ENCODE measurements at places on chromosomes 5 and 9.

GRCh38 chr9:121718084-121718483, 66.7 kb downstream of the DAB2IP start:
- no peak for DNase-seq

DNA sequence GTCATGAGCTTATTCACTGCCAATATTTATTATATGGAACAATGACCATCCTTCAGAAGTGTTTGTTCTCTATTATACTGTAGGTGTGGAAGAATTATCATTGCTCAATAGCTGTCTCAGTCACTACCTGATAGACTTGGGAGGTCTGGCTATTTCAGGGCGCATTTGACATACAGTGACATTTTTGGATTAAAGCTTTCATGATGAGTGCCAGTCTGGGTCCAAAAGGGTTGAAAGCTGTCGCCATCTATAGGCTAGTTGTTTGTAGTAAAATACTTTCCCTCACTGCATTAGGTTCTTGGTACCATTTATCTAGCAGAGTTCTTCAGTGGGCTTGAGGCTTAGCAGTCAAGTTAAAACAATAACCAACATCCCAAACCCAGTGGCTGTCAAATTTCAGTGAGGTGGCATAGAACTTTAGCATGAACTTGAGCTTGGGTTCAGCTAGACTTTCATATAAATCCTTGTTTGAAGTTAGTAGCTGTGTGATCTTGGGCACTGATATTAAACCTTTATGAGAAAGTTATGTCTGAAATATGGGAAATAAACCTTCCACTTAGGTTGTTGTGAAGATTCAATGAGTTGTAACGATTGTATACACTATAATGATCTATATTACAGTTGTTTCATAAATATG, 110.5 kb upstream of the CDKN2B start:
- peak; percentile 28 for DNase-seq

DNA sequence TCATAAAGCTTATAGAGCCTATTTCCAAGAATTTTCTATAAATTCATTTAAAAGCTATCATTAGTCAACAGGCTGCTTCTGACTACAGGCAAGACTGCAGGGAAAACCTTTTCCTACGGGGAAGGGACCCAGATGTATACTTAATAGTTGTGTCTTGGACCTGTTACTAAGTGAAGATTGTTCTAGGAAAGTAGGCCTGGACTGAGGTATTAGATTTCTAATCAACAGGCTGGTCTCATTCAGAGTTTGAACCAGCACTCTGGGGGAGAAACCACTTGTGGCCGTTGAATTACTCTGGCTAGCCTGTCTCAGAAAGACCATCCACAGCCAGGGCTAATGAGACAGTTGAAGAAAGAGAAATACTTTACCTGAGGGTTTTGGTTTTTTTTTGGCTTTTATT, 60.0 kb downstream of the IL6ST start:
- no peak for DNase-seq

GRCh38 chr5:75050415-75050814, 1.9 kb downstream of the GCNT4 start:
- peak; percentile 26 for DNase-seq

GRCh38 chr9:100477241-100477640, 4.3 kb downstream of the TMEFF1 start:
- DNase-seq = no peak

- DNase-seq = peak; percentile 27
Measured at GRCh38 chr9:13175732-13176131, 103.8 kb downstream of the MPDZ start.

DNA sequence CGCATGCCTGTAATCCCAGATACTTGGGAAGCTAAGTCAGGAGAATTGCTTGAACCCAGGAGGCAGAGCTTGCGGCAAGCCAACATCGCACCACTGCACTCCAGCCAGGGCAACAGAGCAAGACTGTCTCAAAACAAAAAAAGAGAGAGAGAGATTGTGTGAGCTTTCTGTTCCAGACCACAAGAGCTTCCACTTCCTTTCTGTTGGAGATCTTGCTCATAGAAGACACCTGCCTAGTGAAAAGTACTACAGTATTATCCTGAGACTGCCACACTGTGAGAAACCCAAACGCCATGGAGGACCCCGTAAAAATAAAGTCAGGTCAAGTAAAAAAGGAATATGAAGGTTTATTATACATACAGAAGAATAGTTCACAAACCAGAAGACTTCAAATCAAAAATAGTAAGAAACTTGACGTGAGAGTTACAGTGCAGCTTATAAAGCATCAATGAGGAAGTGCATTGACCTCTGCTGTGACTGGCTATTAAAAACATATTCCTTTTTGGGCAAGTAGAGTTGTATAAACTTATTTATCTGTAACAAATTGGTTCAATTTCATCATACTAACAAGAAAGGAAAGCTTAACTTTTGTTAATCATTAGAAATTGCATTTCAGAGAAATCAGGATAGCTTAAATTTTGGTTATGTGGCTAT, 4.3 kb upstream of the EMB start:
- peak; percentile 26 for DNase-seq

DNA sequence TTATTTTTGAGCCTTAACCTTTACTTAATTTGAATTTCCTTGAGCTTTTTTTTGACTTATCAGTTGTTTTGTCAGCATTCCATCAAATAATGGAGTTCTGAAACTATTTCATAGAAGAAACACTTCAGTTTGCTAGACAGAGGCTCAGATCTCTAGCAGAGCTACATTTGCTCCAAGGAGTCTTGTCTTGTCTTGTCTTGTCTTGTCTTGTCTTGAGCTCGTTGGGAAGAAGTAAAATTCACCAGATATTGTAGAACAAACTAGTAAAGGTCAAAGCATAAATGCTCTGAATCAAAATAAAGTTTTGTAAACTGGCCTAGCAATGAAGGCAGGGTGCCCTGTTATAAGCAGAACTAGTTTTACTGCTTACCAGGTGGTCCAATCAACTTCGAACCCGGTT, 33.5 kb downstream of the RAB24 start:
- DNase-seq = no peak

- no peak for DNase-seq
Measured at GRCh38 chr9:119156354-119156753, 212.9 kb downstream of the BRINP1 start.

- DNase-seq = peak; percentile 77
Measured at GRCh38 chr5:78574131-78574673, 74.4 kb downstream of the LHFPL2 start.

DNA sequence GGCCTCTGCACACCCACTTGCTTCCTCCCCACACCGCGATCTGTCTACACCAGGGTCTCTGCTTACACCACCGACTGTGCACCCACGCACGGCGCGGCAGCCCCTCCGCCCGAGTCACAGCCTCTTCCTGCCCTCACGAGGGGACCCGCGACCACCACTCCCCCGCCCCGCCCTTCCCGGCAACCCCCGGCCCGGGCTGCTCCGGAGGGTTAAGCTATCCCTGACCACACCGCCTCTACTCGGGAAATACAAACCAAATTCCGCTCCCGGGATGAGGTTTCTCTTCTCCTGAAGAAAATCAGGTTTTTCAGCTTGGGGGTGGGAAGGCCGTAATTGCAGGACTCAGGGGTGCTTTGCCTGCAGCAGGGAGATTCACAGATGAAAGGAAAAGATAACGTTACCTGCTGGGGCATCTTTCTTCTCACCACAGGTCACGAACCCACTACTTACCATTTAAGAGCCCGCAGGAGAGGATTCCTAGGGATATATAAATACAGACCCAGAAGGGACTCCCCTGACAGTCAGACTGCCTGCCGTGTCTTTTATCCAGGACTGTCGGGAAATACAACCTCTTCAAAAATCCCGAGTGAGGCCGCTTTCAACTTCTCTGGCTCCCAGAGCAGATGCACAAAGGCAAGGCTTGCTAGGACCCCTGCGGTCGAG, 63.5 kb downstream of the ROR2 start:
- no peak for DNase-seq

GRCh38 chr5:114412510-114413171, 50.8 kb downstream of the KCNN2 start:
- peak; percentile 39 for DNase-seq

- DNase-seq = peak; percentile 57
Measured at GRCh38 chr5:57262541-57262940, 88.7 kb downstream of the GPBP1 start.

DNA sequence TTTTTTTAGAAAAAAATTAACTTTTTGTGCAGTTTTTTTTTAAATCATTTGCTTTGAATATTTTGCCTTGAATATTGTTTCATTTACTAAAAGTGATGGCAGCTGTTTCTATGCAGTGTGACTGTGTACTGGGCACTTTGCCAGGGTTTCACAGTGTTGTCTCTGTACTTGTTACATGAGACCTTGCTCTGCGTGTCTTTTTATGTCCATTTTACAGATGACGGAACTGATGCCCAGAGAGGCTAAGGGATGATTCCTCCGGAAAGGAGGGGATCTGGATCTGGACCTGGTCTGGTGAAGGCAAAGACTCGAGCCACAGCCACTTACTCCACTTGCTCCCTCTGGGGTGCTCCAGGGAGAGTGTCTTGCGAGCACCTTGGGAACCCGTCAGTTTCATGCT, 124.8 kb upstream of the PTCH1 start:
- DNase-seq = no peak

DNA sequence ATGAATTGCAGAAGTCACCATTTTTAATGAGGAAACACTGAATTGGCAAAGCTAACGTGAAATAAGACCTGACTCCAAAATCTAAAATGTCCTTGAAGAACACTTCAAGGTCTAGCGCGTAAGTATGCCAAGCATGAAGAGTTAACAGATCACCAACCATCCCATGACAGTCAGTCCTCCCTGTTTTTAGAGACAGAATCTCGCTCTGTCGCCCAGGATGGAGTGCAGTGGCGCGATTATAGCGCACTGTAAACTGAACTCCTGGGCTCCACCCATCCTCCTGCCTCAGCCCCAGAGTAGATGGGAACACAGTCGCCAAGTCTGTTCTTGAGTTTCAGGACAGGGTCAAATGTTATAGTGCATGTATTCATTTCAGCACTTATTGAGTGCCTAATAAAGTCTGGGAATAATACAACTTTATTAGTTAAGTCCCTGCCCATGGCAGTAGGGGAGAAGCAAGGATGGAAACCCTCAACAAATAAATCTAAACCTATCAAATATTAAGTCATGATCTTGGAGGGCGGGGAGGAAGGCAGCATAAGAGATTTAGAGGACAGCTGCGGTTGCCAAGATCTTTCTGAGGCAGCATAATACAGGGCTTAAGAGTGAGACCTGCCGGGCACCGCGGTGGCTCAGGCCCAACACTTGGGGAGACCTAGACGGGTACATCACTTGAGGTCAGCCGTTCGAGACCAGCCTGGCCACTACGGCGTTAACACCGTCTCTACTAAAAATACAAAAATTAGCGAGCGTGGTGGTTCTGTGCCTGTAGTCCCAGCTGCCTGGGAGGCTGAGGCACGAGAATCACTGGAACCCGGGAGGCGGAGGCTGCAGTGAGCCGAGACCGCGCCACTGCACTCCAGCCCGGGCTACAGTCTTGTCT, 1.1 kb downstream of the ATPSCKMT start:
- DNase-seq = no peak

GRCh38 chr5:77076961-77077828, 9.9 kb downstream of the ZBED3 start:
- peak; percentile 73 for DNase-seq

GRCh38 chr5:181207214-181207959, 2.4 kb upstream of the TRIM7 start:
- peak; percentile 82 for DNase-seq

DNA sequence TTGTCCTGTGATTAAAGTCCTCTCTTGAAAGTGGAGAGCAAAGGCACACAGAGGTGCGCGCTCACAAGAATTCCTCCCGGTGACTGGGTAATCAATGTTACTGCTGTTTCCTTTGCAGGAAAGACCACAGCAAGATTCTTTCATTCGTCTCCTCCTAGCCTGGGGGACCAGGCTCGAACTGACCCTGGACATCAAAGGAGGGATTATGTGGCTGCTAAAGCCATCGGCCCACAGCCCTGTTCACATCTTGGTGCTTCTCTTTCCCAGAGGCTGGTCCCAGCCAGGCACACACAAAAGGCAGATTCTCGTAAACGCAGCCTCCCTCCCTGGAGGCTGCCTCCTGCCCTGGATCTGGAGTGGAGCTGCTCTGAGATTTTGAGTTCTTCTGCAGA, 230.9 kb downstream of the FANCC start:
- no peak for DNase-seq

DNA sequence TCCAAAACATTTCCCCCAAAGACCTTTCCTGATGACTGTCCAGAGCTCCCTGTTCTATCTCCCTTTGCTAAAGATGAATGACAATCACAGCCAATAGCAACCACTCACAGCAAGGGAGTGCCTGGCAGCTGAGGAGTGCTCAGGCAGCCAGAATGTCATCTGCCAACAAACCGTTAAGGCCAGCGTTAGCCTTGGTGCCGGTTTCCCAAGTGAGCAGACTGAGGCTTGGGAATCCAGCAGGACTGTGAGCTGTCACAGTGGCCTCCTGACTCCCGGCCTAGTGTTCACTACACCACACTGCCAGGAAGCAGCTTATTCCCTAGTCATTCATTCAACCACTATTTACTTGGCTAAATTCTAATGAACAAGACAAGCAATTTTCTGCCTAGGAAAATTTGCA, 24.7 kb downstream of the STK10 start:
- DNase-seq = no peak

- peak; percentile 54 for DNase-seq
Measured at GRCh38 chr5:134561871-134562296, 36.4 kb downstream of the JADE2 start.

DNA sequence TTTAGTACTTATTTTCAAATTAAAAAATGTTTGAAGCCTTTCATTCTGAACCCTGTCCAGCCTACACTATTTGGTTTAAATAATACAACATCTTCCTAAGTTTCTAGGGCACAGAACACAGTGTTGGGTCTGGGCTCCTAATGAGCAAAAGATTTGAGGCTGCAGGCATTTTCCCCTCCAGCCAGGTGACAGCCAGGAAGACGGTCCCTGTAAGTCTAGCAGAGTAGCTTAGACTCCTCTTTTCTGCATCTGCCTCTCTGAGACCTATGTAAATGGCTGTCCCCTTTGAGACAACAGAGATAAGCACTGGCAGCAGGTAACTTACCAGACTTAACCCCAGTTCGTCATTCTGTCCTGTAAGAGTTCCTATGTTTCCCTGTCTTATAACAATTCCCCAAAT, 141.8 kb downstream of the CDC42SE2 start:
- no peak for DNase-seq

GRCh38 chr9:91160181-91160580, 201.5 kb downstream of the AUH start:
- DNase-seq = no peak

DNA sequence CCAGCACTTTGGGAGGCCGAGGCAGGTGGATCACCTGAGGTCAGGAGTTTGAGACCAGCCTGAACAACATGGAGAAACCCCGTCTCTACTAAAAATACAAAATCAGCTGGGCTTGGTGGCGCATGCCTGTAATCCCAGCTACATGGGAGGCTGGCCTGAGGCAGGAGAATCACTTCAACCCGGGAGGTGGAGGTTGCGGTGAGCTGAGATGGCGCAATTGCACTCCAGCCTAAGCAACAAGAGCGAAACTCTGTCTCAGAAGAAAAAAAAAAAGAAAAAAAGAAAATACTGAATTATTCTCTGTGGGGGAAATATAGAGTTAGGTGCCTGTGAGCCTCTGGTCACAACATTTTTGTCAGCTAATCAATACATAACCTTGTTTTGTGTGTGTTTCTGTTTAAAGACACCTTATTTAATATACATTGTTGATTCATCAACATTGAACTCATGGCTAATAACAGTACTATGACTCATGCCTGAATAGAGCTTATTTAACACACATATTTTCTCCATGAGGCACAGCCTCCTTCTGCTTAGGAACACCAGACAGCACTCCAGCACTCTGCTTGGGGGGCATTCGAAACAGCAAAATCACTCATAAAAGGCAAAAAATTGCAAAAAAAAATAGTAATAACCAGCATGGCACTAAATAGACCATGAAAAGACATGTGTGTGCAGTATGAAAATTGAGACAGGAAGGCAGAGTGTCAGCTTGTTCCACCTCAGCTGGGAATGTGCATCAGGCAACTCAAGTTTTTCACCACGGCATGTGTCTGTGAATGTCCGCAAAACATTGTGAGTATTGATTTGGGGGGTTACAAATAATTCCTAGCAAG, at the start of gene IL31RA:
Gene IL31RA (plus strand): TSS at position 519 of the 836 bp plus-strand sequence. CDS start 214 bp downstream, at position 733.
- peak; percentile 53 for DNase-seq

All from inflammatory macrophage treated with lipopolysaccharide for 4 hours (primary cell).